ENCODE measurements at places on chromosomes 11 and 22.
A peak's percentile ranks its signal among the peaks of the same experiment; 100 is the strongest.

DNA sequence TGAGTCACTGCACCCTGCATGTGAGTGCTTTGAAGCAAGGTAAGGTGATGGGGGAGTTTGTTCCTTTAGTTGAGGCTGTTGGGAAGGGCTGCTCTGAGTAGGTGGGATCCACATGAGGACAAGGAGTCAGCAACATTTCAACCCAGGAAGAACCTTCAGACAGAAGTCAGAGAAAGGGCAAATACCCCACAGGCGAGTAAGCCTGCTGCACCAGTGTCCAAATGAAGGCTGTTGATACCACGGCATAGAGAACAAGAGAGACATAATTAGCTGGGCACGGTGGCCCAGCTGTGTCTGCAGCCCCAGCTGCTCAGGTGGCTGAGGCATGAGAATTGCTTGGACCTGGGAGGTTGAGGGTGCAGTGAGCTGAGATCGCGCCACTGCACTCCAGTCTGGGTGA is 54.3 kb upstream of the CLMP start:
- no peak for DNase-seq

GRCh38 chr11:73875840-73876239 is 806 bp downstream of the COA4 start:
- DNase-seq, result no peak

DNA sequence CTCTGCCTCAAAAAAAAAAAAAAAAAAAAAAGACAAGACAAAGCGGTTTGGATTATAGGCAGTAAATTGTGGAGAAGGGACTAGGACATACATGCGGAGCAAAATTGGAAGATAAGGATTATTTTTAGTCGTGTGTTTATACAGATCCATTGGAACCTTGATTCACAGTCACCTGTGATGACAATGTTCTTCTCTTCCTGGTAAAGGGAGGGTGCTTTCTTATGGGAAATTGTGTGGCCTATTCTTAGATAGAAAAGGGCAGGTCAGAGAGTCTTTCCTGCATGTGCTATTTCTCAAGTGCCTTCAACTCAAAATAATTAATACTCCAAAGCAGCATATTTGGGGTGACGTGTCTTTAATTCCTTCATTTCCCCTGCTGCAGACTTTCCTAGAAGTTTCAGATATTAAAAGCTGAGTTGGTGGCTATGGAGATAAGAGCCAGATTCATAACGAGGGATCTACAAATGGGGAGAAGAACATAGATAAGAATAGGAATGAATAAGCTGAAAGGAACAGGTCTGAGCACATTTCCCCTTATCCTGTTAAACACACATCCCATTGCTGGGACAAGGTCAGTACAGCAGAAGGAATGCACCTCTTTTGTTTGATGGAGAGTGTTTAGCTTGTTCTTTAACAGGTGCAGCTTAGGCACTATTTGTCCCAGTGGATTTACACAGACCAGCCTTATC is 22.5 kb downstream of the GSTT2B start:
- DNase-seq, result no peak

DNA sequence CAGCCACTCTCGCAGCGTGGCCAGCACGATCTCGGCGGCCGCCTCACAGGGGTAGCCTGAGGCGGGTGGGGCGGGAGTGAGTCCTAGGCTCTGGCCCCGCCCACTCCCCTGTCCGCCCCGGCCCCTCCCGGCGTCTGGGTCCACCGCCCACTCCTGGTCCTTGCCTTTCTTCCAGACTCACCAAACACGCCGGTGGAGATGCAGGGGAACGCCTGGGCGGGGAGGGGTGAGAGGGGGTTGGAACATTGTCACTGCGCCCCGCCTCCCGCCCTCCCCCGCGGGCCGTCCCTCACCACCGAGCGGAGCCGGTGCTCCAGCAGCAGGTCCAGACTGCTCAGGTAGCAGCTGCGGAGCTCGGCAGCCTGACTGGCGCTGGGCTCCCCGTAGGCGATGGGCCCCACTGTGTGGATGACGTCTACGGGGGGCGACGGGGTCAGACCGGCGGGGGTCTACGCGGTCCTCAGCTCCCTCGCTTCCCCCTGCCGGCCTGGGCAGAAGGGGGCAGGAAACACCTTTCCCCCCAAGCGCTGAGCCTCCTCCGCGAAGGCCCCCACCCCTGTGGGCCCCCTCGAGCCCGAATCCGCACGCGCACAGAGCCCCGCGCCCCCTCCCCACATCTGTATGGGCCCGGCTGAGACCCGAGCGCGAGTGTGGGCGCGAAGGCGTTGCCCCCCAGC is 13.2 kb downstream of the OTUB1 start:
- DNase-seq, result peak; percentile 86

GRCh38 chr11:76307396-76307795 is 73.5 kb downstream of the THAP12 start:
- no peak for DNase-seq

DNA sequence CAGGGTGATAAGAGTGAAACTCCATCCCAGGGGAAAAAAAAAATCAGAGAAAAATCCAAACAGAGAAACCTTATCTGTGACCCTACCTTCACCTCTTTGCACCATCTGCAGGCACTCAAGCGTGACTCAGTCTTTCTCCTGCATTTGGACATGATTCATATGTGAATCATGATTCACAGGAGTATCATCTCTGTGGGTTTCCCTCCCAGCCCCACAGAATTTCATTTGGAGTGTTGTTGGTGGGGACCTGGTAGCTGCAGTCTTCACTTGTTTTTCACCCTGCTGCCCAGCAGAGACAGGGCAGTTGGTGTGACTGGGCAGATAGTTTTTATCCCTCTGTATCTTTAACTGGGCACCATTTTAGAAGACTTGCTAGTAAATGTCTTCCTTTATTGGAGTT is 75.7 kb downstream of the DEPDC5 start:
- DNase-seq, result no peak

DNA sequence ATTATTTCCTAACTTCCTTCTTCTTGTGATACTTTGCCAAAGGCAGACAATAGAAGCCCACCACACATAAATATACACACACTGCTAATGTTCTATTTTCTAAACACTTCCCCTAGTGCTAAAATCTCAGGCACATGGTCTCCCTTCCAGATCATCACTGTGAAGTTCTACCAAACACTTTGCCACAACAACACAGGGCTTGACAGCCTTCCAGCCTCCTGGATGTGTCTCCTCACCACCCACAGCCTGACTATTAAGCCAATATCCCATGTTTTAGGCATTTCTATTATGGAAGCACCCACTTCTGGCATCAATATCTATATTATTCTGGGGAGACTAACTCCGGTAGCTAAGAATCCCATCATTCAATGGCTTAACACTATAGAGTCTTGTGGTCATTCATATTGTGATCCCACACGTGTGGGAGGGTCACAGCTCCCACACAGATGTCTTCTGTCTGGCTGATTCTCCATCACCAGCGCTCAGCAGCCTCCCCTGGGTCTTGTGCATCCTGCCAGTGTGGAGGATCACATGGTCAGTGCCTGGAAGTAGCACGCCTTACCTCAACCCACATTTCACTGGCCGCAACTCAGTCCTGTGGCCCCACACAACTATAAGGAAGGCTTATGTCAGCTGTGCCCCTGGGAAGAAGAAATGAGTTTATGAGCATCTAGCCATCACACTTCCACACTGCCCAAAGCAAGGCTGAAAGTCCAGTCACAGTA is 29.0 kb downstream of the SPATA19 start:
- DNase-seq, result no peak

DNA sequence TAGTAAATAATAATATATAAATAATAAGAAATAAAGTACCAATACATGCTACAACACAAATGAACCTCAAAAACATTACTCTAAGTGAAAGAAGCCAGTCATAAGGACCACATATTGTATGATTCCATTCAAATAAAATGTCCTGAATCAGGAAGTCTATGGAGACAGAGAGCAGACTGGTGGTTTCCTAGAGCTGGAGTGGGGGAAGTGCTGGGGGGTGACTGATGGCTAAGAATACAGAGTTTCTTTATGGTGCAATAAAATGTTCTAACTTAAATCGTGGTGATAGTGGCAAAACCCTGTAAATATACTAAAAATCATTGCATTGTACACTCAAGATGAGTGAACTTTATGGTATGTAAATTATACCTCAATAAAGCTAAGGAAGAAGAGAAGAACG is 376.5 kb downstream of the BUD13 start:
- DNase-seq, result no peak

DNA sequence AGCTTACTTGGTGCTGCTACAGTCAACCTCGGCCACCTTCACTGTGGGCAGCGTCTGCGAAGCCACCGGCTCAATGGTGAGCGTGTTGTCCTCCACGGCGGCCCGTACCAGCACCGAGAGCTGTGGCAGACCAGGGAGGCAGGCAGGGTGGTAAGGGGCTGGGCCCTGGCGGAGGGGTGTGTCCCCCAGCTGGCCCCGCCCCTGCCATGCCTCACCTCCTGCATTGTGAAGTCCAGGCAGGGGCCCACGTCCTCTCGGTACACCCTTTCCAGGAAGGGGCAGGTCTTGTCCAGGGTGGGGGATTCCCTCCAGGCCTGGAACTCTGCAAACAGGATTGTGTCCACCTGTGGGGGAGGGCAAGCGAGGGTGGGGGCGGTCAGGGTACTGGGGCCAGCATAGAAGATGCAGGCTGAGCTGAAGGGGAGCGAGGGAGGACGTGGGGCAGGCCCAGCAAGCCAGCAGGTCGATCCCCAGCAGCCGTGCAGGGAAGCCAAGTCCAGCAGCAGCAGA is 12.8 kb downstream of the RAB3IL1 start:
- no peak for DNase-seq

DNA sequence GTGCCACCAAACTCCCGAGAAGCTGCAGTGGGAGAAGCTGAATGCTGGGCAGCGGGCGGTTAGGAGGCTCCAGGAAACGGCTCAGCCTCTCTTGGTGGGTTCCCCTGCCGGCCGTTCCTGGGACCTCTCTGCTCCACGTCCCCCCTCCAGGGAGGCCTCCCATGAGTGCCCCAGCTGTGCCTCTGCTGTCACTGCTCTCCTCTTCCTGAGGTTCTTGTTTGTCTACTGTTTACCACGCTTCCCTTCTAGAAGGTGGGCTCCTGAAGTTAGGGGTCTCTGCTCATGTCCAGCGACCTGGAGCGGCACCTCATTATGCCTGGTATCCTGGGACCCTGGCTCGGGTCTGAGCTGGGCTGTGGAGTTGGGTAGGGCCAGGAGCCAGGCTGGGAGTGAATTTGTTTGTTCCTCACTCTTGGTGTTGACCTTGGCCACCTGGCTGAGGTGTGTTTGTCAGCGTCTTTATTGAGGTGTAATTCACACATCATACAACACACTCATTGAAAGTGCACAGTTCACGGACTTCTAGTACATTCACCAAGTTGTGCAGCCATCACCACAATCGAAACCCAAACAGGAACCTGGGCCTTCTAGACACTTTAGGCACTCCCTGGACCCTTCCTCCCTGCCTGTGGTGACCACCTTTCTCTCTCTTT is 37.8 kb upstream of the GRAMD4 start:
- DNase-seq, result no peak

GRCh38 chr22:44603767-44604166 is 98.2 kb upstream of the PRR5 start:
- DNase-seq, result no peak

DNA sequence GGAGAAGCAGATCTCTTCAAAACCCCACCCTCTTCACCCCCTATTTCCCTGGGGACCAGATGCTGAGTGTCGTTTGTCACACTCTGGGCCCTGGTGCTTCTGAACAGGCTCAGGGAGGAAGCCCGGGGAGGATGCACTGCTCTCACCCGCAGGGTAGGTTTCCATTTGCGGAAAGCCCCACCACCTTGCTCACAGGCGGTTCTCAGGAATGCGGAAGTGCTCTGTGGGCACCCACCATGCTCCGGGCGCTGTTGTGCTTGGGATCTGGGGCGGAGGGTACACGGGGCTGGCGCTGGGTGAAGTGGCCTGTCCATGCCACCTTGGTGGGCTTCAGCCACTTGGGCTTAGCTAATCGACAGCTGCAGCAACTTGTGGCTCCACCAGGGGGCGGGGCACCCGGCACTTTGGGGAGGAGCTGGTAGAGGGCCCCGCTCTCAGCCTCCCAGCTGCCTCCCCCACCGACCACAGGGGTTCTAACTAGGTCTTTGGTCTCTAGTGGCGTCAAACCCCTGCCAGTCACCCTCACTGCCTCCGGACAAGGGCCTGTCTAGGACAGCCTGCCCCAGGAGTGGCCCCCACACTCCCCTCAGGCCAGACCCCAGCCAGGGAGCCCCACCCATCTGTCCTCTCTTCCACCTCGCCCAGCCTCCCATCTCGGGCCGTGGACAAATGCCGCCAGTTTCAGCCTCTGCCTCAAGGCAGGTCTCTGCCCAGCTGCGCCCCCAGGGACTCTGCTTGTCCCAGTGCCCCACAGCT is 7.4 kb downstream of the NDUFV1 start:
- DNase-seq, result peak; percentile 81

DNA sequence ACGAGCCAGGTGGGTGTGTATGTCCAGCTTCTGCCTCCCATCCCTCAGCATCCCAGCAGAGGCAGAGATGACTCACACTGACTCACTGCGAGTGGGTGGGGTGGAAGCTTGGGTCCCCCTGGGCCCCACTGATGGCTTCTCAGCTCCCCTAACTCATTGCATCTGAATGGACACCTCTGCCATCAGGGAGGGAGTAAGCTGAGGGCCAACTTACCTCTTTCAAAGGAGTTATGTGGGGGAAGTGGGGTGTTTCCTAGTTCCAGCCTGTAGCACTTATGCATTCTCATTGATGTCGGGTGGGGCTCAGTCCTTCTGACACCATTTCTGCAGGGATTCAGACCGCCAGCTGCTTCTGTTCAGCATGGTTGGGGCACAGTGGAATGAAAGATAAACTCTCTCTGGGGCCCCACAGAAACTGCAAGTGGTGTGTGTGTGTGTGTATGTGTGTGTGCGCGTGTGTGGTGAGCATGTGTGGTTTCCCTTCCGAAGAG is 1425.8 kb downstream of the TBC1D22A start:
- DNase-seq, result no peak

DNA sequence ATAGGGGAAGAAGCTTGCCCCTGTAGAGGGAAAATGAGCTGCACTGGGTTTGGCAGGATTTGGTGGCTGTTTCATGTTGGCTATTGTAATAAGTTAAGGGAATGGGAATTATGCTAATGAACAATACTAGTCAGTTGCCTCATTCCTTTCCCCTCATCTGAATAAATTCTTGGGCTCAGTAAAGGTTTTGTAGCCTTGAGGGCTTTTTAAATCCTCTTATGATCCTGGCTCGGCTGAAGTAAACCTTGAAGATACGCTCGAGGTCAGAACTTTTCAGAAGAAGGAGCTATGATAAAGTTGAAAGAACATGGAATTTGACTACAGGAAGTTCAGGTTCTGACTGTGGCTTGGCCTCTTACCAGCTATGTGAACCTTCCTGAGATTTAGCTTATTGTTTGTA is 448.7 kb downstream of the RAB38 start:
- no peak for DNase-seq

DNA sequence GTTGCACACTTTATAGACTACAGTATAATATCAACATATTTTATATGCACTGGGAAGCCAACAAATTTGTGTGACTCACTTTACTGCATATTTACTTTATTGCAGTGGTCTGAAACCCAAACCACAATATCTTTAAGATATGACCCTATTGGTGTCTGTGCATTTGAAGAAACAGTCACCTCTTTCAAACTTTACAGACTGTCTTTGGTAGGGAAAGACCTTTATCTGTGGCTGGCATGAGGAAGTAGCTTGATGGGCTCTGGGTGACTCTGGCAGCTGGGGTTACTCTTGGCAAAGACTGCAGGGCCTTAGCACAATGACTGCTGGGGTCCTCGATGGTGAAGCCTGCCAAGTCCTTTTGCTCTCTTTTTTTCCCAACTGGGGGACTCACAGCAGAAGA is 21.3 kb upstream of the ABTB2 start:
- no peak for DNase-seq

All from GM12891 (cell line).